ENCODE measurements at places on chromosomes 3 and 15.

DNA sequence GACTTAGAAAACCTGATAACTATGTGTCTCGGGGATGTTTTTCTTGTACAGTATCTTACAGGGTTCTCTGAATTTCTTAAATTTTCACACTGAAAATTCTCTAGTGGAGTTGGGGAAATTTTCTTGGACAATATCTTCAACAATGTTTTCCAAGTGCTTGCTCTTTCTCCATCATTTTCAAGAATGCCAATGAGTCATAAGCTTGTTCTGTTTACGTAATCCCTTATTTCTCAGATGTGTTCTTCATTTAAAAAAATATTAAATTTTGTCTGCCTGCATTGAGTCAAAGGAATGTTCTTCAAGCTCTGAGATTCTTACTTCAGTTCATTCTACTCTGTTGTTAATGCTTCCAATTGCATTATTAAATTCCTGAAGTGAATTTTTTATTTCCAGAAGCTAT, 21.9 kb upstream of the PLSCR2 start:
- no peak for DNase-seq

- no peak for DNase-seq
Measured at GRCh38 chr3:139870000-139870675, 64.8 kb upstream of the CLSTN2 start.

DNA sequence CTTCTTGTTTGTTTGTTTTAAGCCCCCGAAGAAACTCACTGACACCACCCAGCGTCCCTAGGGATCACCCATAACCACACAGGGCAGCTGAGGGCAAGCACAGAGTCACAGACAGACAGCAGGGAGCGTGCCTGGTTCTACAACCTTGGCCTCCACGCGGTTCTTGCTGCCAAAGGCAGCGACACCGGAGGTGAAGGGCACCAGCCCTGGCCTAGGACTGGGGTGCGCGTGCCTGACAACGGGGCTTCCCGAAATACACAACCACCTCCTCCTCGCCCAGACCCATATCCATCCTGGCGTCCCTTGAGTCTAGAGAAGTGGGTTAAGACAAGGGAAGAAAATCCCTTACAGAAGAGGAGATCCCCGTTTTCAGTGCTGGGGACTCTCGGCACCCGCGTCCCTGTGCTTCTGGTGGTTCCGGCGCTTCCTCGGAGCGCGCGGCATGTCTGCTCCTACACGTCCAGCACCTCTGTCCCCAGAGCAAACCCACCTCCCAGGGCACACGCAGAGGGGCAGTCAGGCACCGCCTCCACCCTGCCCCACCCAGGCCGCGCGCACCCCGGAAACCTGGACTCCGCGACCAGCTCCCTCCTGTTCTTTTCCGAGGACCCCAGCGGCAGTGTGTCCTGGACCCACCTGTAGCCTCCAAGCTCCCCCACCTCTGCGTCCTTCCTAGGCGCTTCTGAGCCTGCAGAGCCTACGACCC, 911 bp downstream of the RFTN1 start:
- peak; percentile 66 for DNase-seq

GRCh38 chr3:194856296-194856695, 170.6 kb downstream of the FAM43A start:
- no peak for DNase-seq

DNA sequence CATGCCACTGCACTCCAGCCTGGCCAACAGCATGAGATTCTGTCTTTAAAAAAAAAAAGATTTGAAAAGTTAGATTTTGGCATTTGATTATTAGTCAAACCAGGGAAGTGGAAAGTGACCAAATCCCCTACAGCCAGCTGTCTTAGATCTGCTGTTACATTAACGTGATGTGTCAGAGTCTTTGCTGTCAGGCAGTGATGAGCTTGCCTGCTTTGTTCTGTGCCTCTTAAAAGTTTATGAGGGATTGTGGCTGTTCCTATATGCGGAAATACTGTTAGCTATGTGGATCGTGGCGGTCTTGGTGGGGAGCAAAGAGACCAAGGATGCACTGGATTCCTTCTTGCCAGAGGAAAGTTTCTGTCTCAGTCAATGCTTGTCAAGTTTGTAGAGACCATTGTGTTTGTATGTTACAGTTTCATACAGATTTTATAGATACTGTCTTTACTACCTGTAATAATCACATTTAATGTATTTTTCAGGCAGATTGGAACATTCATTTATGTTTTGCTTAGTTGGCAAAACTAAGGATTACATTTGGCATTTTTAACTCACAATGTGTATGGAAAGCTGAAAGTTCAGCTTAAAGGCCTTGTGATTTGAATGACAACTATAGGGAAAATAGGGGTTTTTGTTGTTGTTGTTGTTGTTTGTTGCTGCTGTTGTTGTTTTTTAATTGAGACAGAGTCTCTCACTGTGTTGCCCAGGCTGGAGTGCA, 137.4 kb downstream of the VPS8 start:
- no peak for DNase-seq
